ENCODE measurements at places on chromosomes 12 and 14.

- DNase-seq, result peak; percentile 80
These were observed 79.5 kb downstream of the ARMH4 start for GRCh38 chr14:58072288-58073071.

- peak; percentile 76 for DNase-seq
These were observed 48.5 kb upstream of the CSRP2 start for GRCh38 chr12:76927170-76927784.

DNA sequence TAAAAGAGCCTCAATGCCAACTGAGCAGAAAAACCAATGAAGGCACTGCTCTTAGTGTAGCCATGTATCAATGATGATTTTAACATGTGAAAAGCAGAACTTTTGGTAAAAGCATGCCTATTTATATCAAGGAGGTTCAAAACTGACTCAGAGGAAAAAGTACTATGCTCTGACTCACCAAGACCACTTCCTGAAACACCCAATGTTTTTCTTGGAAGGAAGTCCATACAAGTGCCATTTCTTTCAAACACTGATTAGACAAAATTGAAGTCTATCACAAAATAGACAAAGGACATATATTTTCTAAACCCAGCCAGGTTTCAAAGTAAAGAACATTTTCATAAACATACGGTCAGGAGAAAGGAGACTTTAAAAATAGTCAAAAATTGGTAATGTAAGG, 88.6 kb downstream of the EPS8 start:
- peak; percentile 96 for DNase-seq

DNA sequence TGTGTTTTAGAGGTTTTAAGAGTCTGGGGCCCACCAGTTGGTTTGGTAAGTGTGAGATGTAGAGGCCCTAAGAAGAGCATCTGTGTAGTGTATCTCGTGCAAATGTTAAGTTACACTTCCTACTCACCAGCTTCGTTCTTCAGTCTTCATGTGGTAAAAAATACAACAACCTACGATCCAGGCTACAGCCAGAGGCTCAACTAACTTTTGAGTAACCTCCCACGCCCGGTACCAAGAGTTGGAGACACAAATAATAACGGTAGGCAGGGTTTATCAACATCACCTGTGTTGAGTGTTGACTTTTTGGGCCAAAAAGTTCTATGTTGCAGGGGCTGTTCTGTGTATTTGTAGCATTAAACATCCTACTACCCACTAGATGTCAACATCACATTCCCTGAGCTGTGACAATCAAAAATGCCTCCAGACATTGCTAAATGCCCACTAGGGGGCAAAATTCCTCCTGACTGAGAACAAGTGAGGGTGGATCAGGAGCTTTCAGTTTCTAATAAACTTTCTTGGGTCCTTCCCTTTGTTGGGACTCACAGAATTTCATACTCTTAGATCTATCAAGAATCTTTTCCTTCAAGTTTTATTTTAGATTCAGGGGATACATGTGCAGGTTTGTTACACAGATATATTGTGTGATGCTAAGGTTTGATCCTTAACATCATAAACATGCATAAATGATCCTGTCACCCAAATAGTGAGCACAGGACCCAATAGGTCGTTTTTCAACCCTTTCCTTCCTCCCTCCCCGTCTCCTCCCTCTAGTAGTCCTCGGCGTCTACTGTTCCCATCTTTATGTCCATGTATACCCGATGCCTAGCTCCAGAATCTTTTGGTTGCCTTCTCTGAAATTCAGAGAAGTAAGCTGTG, 94.7 kb downstream of the SLC2A13 start:
- DNase-seq, result peak; percentile 91

GRCh38 chr12:19088606-19089005, 40.9 kb upstream of the PLEKHA5 start:
- DNase-seq, result no peak

Data from ACHN (cell line).